CD4-positive, alpha-beta T cell treated with Interferon alpha-2 for 1 hour (primary cell): ENCODE measurements at places on chromosomes 1 and 21.

GRCh38 chr1:234745844-234746797, 136.1 kb upstream of the IRF2BP2 start:
- DNase-seq = no peak

GRCh38 chr1:232547938-232548484, 81.9 kb downstream of the SIPA1L2 start:
- no peak for DNase-seq

DNA sequence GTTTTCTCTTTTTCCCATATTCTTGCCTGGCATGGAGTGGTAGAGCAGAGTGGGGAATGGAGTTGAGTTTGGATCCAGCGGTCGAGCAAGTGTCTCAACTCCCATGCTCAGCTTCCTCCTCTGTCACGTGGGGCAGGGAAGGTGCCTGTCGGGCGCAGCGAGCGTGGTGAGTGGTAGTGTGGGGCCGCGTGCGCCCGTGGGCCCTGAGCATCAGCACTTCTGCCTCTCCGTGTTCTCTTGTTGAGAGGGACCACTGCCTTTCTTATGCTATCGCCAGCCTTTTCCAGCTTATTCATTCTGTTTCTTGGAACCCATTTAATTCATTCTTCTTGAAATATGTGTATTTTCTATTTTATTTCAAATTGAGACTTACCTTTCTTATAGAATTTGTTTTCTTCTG, 65.1 kb downstream of the ADARB1 start:
- no peak for DNase-seq

DNA sequence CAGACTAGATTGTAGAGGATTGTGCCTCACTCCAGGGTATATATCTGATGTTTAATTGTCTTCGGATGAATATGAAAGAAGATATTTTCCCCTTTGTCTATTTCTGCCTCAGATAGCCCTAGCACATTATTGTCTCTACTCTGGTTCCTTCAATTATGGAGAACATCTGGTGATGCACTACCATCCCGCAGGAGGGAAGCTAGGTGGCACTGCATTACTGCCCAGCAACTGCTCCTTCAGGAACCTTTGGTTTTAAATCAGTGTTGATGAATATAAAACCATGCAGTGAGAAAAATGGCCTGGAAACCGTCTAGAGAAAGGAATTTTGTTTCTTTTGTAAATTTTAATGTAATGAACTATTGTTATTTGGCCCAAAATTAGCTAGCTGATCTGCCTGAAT, 68.5 kb downstream of the GPR88 start:
- DNase-seq = no peak

DNA sequence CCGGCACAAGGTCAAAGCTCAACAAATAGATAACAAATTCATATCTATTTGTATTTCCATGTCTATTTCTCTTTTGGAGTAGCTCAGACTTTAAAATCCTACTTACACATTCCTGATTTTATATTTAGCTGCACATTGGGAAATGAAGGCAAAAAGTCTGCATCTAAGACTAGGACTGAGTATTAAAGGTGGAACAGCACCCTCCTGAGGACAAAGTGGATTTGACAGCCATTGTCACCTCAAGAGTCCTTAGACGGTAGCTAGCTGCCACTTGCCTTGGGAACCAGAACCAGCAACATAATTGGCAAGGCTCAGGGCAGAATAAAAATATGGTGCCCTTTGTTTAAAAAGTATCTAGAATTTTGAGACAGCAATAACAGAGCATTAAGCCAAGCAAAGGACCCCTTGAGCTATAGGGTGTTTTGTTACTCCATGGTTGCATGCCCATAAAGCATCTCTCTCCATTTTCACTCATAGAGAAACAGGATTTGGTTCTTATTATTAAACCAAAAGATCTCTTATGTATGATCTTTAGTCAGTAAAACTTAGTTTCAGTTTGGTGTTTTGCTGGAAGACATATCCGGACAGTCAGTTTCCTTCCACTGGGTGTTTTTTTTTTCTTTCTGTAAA, 30.0 kb upstream of the SGIP1 start:
- DNase-seq = no peak

- no peak for DNase-seq
Observed at GRCh38 chr21:41070284-41070683, 97.7 kb upstream of the BACE2 start.

DNA sequence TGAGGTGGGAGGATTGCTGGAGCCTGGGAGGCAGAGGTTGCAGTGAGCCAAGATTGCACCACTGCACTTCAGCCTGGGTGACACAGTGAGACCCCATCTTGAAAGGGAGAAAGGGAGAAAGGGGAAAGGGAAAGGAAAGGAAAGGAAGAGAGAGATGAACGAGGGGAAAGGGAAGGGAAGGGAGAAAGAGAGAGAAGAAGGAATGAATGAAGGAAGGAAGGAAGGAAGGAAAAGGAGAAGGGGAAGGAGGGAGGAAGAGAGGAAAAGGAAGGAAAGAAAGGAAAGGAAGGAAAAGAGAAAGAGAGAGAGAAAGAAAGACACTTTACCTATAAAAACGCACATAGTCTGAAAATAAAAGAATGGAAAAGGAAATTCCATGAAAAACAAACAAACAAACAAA, 18.0 kb downstream of the ZNF695 start:
- no peak for DNase-seq

GRCh38 chr1:225447650-225448089, 19.8 kb upstream of the LBR start:
- DNase-seq = no peak
